ENCODE measurements at places on chromosomes 13 and 19.

DNA sequence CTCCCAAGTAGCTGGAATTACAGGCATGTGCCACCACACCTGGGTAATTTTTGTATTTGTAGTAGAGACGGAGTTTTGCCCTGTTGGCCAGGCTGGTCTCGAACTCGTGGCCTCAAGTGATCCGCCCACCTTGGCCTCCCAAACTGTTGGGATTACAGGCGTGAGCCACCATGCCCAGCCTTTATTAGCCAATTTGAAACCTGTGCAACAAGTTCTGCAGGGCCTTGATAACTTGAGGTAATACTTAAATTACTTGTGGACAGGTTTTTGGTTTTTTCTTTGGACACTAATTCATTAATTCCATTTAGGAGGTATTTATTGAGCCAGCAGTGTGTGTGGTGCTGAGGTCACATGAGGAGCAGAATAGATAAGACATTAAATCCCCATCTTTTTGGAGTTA, 39.5 kb downstream of the ARHGAP35 start:
- DNase-seq, result no peak

DNA sequence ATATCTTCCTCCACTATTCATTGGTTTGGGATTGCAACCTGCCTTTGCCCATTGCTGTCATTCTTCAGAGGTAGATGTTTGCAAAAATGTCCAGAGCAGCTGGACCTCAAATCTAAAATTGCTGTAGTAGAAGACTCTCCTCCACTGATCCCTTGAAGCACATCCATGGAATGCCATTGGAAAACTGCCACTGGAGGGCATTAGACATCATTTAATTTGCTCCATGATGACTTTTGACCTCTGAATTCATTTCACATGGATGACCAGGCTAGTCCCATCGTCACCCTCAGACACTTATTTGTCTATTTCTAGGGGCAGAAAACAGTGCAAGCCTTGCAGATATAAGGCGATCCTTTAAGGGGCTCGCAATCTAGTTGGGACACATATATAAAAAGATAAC, 33.9 kb upstream of the FLT1 start:
- no peak for DNase-seq

DNA sequence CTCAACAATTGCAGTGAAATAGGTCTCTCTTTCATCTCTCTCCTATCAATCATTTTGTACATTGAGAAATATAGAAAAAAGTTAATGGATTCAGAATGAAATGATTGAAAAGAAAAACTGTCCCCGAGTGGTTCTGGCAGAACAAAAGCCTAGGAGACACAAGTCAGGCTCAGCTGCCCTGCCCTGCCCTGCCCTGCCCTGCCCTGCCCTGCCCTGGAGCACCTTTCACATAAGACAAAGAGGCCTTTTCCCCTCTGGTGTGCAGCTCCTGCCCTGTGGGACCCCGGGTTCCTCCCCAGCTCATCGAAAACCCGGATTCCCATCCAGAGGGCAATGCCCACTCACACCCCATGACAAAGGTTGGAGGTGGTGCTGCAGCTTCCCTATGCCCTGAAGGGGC, 94.7 kb downstream of the TEX26 start:
- DNase-seq, result no peak

GRCh38 chr13:44199627-44200207, 173.9 kb upstream of the SERP2 start:
- no peak for DNase-seq

DNA sequence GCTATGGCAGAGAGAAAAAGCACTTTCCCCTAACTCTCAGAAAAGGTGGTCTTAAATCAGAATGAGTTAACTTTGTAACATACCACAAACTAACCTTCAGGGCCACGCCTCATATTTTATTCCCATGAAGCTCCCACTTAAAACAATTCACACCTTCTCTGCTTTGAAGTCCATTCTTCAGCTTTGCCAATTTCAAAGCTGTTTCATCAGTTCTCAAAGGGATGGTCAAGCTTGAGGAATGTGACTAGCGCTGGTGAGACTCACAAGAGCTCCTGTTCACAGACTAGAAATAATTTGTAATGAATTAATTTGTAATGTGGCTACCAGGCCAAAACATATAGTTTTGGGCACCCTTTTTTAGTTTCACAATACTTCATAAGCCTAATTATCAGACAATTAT, 68.2 kb downstream of the STK24 start:
- no peak for DNase-seq

- no peak for DNase-seq
These were observed 1.9 kb downstream of the RAB11B start for GRCh38 chr19:8392017-8392591.

GRCh38 chr19:46599716-46600373, 1.3 kb upstream of the CALM3 start:
- no peak for DNase-seq

DNA sequence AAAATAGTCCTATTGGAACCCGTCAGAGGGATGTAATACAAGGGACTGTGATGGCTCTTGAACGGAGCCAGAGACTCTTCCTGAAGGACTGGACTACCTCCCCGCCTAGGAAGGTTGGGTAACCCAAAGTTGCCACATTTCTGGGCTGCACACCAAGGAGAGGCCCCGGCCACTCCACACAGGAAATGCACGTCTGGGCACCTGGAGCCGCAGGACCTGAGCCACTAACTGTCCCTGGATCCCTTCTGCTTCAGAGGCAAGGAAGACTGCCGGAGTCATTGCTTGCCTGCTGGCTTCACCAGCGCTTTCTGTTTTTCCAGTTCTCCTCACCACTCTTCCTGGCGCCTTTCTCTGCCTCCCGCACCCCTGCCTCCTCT, 1.2 kb upstream of the FLT1 start:
- no peak for DNase-seq

DNA sequence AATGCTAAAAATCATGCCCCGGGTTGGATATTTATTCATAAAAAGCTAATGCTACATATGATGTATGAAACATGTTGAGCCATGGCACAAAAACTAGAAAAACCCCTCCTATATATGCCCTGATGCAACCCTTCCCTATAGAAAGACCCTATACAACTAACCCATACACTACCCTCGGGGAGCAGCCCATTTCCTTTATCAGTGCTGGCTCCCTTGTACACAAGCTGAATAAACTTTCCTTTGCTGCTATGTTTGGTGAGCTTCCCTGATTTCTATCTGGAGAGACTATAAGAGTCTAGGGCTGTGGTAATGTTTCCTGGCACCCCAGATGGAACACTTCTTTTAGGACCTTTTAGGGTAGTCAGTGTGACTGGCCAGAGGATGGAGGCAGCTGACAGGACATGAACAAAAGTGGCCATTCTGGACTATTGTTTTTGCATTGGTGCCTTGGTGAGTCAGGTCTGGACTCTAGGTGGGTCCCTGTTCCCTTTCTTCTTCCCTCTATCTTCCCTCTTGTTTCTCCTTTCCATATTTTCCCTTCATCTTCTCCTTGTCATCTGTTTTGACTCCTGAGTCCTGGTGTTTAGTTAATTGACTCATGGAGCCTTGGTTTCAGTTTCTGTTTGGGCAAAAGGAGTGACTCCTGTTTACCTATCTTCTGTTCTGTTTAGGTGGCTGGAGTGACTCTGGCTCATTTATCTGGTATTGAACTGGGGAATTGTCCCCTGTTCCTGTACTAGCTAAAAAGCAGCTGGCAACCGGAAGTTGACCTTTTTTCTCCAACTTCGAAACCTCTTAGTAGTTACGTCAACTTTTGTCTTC, 1321.8 kb upstream of the PCDH9 start:
- DNase-seq, result no peak

GRCh38 chr13:79662882-79663281, 181.9 kb downstream of the NDFIP2 start:
- no peak for DNase-seq

GRCh38 chr13:41456768-41457588, at the start of gene RGCC:
Gene RGCC, plus strand, starts transcription at chr13:41457550. Its CDS starts 158 bp downstream, at chr13:41457708.
- DNase-seq, result no peak

DNA sequence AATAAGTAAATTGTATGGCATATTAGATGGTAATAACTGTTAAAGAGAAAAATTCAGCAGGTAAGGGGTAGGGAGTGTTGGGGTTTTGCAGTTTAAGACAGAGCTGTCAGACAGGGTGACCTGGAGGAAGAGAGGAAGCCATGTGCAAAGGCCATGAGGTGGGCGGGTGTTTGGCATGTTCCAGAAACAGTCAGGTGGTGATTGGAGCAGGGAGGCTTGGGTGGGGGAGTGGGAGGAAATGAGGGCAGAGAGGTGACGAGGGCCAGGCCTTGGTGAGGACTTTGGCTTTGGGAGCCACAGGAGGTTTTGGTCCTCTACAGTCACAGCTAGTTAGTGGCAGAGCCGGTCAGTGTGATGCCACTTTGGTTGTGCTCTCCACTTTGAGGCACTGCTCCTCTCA, 20.1 kb downstream of the RYR1 start:
- no peak for DNase-seq

- DNase-seq, result no peak
These were observed 281.9 kb downstream of the RBM26 start for GRCh38 chr13:79124183-79124582.

DNA sequence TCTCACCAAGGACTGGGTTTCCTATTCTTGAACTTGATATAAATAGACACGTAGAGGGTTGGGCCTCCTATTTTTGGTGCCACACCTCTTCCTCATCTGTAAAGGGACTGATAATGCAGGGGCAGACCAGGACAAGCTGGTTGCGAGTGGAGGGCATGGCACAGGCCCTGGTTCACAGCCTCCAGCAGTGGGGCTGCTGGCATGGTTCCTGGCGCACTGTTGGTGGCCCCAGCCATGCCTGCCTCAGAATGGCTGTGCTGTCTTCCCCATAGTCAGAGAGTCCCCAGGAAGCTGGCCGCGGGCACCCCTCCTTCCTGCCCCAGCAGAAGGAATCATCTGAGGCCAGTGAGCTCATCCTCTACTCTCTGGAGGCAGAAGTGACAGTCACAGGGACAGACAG, 10.5 kb upstream of the OVOL3 start:
- no peak for DNase-seq

- DNase-seq, result no peak
These were observed 1.7 kb downstream of the PDX1 start for GRCh38 chr13:27921421-27921960.

- DNase-seq, result no peak
These were observed 1153.0 kb downstream of the SLITRK5 start for GRCh38 chr13:88824218-88824617.

- no peak for DNase-seq
These were observed 475.7 kb downstream of the UQCRFS1 start for GRCh38 chr19:28737021-28737895.
